Fibroblast of mammary gland (primary cell): ENCODE measurements at places on chromosomes 4 and X.
A peak's percentile ranks its signal among the peaks of the same experiment; 100 is the strongest.

GRCh38 chrX:50075630-50076339 lies 125.0 kb downstream of the AKAP4 start:
- DNase-seq = no peak

DNA sequence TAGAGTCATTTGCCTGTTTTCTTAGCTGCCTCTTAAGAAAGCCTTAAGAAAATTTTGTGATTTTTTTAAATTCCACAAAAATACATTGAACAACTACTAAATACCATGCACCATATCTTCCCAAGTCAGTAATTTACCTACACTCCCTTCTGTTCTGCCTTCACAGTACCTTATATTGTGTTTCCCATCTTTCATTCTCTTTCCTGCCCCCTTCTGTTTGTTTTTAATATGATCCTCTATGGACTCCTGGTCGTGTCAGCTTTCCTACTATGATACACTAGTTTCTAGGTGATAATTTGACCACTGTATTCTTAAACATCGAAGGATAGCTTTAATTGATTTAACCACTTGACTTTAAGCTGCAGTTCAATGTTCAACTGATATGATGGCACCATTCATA lies 297.7 kb upstream of the HAND2 start:
- peak; percentile 10 for DNase-seq

GRCh38 chr4:176583278-176583677 lies 209.4 kb downstream of the VEGFC start:
- no peak for DNase-seq

GRCh38 chr4:88705805-88706492 lies 8.3 kb upstream of the NAP1L5 start:
- DNase-seq = peak; percentile 31

GRCh38 chrX:50988649-50989048 lies 78.1 kb downstream of the BMP15 start:
- DNase-seq = peak; percentile 47

DNA sequence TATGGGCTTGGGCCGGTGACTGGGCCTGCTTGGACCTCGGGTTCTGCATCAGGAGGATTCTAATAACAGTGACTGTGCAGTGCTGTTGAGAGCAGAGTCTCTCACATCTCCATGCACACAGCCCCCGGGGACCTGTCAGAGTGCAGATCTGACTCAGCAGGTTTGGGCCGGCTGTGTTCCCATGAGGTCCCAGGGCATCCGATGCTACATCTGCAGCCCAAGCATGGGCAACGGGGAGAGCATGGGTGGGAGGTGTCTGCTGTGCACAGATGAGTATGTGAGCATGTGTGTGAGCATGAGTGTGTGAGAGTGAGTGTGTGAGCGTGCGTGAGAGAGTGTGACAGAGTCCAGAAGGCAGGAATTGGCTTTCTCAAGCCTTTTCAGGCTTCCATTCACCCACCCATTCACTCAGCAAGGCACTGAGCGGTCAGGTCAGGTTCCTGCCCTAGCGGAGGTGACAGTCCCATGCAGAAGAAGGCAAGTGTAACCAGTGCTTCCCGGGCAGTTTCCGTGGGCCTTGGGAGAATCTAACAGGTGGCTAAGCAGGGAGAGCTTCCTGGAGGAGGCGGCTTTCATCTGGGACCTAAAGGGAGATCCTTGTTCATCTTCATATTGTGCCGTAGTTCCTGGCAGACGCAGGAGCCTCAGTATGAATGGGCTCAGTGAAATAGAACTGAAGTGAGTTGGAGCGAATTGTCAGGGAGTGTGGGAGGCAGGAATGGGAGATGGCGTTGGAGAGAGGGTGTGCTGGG lies 62.6 kb downstream of the SORCS2 start:
- DNase-seq = peak; percentile 85

- DNase-seq = no peak
These were observed 19.4 kb upstream of the ARMCX1 start for GRCh38 chrX:101530944-101531343.

- DNase-seq = peak; percentile 50
These were observed 83.8 kb downstream of the GRID2 start for GRCh38 chr4:92387459-92388069.

DNA sequence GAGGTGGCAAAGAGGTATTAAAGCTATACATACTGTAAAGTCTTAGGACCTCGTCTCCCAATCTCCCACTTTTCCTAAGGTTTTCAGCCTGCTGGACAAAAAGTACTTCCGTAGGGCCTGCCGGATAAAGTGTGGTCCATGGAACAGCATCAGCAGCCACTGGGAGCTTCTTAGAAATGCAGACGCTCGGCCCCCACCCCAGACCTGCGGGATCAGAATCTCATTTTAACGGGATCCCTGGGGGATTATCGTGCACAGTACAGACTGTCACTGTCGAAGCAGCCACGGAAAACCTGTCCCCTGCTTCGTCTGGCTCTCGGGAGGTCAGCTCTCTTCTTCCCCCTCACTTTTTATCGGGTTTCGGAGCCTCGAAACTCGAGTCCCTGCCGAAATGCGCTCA lies 802 bp downstream of the ADGRG2 start:
- no peak for DNase-seq
